Hematopoietic multipotent progenitor cell treated with erythropoietin and hydrocortisone succinate and interleukin-3 and kit ligand, for 4 days (in vitro differentiated cells): ENCODE measurements at places on chromosomes 4 and X.

DNA sequence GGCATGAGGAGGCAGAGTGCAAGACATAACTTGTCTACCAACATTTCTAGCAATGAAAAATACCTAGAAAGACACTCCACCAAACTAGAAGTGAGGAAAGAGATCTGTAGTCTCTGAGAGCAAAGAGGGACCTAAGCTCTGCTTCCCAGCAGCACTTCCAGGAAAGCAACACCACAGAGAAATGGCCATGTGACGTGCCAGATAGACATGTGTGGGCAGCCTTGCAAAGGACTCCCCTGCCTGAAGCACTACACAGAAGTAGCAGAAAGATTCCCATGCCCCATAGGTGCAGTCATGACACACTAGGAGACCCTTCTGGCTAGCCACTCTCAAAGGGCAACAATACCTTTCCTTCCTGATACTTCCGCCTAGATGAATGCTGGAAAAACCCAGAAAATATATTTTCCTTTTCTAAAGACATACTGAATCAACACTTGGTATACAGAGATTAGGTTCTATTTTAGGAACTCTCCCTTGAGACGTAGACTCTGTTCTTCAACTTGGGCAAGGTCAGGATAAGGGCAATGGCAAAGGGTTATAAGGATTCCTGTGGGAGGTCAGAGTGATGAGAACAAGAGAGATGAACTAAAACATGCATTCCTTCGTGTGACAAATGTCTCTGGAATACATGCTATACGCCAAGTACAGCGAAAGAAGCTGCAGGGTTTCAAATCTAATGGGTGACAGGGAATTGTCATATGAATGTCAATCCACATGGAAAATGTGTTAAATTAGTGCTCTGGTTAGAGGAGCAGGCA lies 187.5 kb upstream of the ETNPPL start:
- no peak for DNase-seq

- DNase-seq: peak; percentile 82
Measured at GRCh38 chr4:95155759-95156451, 392.9 kb downstream of the UNC5C start.

GRCh38 chr4:151485541-151486131 lies 76.7 kb downstream of the FHIP1A start:
- no peak for DNase-seq

- peak; percentile 10 for DNase-seq
Measured at GRCh38 chrX:57596109-57596508, 4.3 kb downstream of the ZXDB start.

DNA sequence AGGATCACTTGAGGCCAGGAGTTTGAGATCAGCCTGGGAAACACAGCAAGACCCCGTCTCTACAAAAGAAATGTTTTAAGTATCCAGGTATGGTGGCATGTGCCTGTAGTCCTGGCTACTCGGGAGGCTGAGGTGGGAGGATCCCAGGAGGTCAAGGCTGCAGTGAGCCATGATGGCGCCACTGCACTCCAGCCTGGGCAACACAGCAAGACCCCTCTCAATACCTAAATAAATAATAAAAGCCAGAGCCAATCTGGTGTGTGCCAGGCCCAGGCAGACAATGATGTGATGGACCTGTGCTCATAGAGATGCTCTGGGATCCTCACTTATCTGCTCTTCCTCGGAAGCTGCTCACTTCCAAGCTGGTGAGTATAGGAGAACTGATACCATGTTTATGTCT lies 18.2 kb upstream of the SASH3 start:
- no peak for DNase-seq

DNA sequence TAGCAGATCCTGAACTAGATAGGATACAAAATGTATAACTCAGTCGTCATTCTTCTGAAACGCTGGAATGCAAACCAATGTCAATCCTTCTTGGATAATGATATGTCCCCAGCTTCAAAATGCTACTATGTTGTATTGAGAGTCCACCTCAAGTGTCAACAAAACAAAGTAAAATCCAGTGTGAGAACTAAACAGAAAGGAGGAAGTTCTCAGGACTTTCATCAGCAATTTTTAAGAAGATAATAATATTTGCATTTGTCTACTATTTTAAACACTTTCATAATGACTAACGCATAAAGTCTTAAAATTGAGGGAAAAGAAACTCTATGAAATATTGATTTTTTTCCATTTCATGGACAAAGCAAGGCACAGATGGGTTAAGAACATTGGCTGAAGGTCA lies 36.3 kb downstream of the SOD3 start:
- DNase-seq: no peak

- DNase-seq: peak; percentile 55
Measured at GRCh38 chr4:67332627-67333026, 212.7 kb downstream of the CENPC start.
